Body of pancreas (tissue), 4 donors: ENCODE measurements at places on chromosomes 3 and 15. TPM values are rescaled to one million over a fixed set of nuclear protein-coding genes. Genes with fewer than 3 reads are reported as not detected.

GRCh38 chr3:33855884-33856546 is 57.6 kb downstream of the PDCD6IP start:
- H3K27me3 ChIP-seq: no peaks in the 10 kb centered on the region
- no peak overlapping the region for H3K27ac ChIP-seq
- H3K4me1 ChIP-seq: peaks cover 11% of the 10 kb centered on the region
- H3K4me3 ChIP-seq: no peak overlapping the region
- no peak for DNase-seq

- no peak for DNase-seq
- peaks cover 4% of the 10 kb centered on the region for H3K36me3 ChIP-seq
- H3K27me3 ChIP-seq: no peaks in the 10 kb centered on the region
- H3K4me1 ChIP-seq: no peaks in the 10 kb centered on the region
- H3K27ac ChIP-seq: no peak overlapping the region
- no peak overlapping the region for H3K4me3 ChIP-seq
Measured at GRCh38 chr15:41521614-41522013, 8.0 kb upstream of the LTK start.

- DNase-seq: no peak
- H3K36me3 ChIP-seq: no peaks in the 10 kb centered on the region
- no peak overlapping the region for H3K4me3 ChIP-seq
Measured at GRCh38 chr3:103218793-103219192, 784.0 kb downstream of the ZPLD1 start.

DNA sequence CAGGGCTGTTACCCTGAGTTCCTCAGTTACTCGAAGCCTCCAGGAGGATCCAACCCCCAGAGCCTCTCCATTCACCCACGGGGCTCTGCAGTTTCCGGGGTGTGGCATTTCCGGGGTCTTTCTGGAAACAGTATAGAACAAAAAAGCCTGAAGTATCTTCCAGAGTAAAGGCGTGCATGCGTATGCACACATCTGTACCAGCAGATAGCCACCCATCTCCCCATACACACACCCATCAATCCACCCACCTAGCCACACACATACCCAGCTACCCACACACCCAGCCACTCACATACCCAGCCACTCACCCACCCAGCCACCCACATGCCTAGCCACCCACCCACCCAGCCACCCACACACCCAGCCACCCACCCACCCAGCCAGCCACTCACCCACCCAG is 2.9 kb upstream of the DNAJB8 start:
- H3K36me3 ChIP-seq: no peaks in the 10 kb centered on the region
- H3K27ac ChIP-seq: no peak overlapping the region
- H3K4me1 ChIP-seq: peaks cover 18% of the 10 kb centered on the region
- no peak overlapping the region for H3K4me3 ChIP-seq
- no peaks in the 10 kb centered on the region for H3K27me3 ChIP-seq

LRRIQ4 gene
- total RNA-seq: not detected

DNA sequence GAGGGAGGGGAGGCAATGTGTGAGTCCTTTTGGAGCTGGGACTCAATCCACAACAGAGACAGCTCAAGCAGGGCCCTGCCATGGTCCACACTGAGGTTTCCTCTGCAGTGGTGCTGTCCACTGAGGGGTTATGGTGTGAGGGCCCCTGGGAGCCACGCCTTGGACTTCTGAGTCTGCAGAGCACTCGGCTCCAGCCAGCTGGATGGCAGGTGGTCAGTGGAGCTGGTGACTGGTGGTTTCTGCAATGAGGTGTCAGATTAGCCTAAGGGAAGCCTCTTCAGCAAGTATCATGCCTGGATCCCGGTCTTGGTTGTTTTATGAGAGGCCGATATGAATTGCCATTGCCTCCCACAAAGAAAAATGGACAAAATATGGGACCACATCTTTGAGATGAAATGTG is 21.7 kb downstream of the LSM3 start:
- no peaks in the 10 kb centered on the region for H3K36me3 ChIP-seq
- no peak overlapping the region for H3K27ac ChIP-seq
- H3K4me3 ChIP-seq: no peak overlapping the region
- H3K4me1 ChIP-seq: peaks cover 37% of the 10 kb centered on the region
- DNase-seq: no peak

GRCh38 chr3:161067335-161067734 is 37.8 kb downstream of the B3GALNT1 start:
- no peaks in the 10 kb centered on the region for H3K27me3 ChIP-seq
- no peak for DNase-seq
- H3K36me3 ChIP-seq: no peaks in the 10 kb centered on the region

DNA sequence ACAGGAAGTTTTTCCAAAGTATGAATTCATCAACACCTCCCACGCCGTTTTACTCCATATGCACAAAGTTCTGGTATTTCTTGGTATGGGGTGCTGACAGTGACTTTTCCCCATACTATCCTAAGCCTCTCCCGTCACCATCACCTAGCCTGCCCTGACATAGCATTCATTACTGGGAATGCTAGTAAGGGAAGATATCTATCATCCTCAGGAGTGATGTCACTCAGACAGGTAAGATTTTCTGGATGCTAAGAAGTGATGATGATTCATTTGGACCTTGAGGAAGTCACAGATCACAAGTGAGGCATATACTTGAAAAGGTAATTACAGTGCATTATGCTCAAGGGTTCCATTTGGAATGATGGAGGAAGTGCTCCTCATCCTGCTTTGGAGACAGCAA is 355.1 kb upstream of the STAC start:
- DNase-seq: no peak
- H3K27ac ChIP-seq: no peak overlapping the region
- no peak overlapping the region for H3K4me3 ChIP-seq
- H3K36me3 ChIP-seq: no peaks in the 10 kb centered on the region
- no peaks in the 10 kb centered on the region for H3K4me1 ChIP-seq

GRCh38 chr3:63878394-63879060 is 14.9 kb downstream of the ATXN7 start:
- peaks cover 30% of the 10 kb centered on the region for H3K4me1 ChIP-seq
- no peak overlapping the region for H3K27ac ChIP-seq
- DNase-seq: peak; percentile 28
- no peak overlapping the region for H3K4me3 ChIP-seq
- H3K36me3 ChIP-seq: no peaks in the 10 kb centered on the region

DNA sequence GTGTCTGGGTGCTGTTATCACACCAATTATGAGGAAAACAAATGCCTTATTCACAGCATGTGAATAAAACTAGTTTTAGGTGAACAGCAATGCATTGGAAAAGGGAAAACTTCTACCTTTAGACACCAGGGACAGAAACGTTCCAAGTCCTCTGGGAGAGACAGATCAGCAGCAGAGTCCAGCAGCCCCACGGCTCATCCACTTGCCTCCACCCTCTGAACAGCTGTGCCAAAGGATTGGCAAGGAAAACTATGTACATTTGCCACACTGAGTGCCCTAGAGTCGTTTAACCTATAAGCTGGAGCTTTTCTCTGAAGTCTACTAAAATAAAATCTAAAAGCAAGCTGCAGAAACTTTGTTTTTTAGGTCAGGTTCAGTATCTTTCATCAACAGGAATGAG is 107.7 kb upstream of the EIF1B start:
- no peaks in the 10 kb centered on the region for H3K27me3 ChIP-seq
- no peak for DNase-seq
- no peak overlapping the region for H3K27ac ChIP-seq
- no peaks in the 10 kb centered on the region for H3K4me1 ChIP-seq
- no peaks in the 10 kb centered on the region for H3K36me3 ChIP-seq
- H3K4me3 ChIP-seq: no peak overlapping the region

DNA sequence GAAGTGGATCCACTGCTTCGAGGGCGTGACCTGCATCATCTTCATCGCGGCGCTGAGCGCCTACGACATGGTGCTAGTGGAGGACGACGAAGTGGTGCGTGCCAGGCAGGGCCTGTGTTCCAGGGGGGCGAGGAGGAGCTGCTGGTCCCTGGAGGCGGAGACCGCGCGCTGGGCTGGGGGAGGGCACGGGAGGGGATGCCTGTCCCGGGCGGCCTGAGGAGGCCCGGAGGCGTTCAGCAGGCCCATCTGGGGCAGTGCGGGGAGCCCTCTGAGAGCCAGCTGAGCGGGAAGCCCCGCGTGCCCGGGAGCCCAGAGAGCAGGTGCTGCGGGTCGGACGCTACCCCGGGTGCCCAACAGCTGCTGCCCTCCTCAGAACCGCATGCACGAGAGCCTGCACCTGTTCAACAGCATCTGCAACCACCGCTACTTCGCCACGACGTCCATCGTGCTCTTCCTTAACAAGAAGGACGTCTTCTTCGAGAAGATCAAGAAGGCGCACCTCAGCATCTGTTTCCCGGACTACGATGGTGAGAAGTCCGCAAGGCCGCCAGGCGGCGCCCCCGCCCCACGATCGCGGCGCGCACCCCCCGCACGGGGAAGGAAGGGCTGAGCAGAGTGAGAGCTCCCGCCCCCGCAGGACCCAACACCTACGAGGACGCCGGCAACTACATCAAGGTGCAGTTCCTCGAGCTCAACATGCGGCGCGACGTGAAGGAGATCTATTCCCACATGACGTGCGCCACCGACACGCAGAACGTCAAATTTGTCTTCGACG is 2.9 kb downstream of the GNAT1 start:
- no peak overlapping the region for H3K27ac ChIP-seq
- peak; percentile 78 for DNase-seq
- H3K4me1 ChIP-seq: peaks cover 34% of the 10 kb centered on the region
- no peaks in the 10 kb centered on the region for H3K36me3 ChIP-seq

- DNase-seq: no peak
- no peak overlapping the region for H3K4me3 ChIP-seq
- H3K27ac ChIP-seq: no peak overlapping the region
- no peaks in the 10 kb centered on the region for H3K27me3 ChIP-seq
- no peaks in the 10 kb centered on the region for H3K4me1 ChIP-seq
Measured at GRCh38 chr3:123258811-123259420, 57.2 kb downstream of the SEC22A start.

HHATL gene
- 0.26 TPM for total RNA-seq

- no peak overlapping the region for H3K27ac ChIP-seq
Measured at GRCh38 chr3:171690281-171690680, 120.0 kb downstream of the PLD1 start.

GRCh38 chr3:195230244-195230643 is 40.7 kb downstream of the XXYLT1 start:
- DNase-seq: no peak
- no peaks in the 10 kb centered on the region for H3K4me1 ChIP-seq
- H3K27ac ChIP-seq: no peak overlapping the region
- H3K4me3 ChIP-seq: no peak overlapping the region

FGF7 gene
- 9.9 TPM for total RNA-seq

DNA sequence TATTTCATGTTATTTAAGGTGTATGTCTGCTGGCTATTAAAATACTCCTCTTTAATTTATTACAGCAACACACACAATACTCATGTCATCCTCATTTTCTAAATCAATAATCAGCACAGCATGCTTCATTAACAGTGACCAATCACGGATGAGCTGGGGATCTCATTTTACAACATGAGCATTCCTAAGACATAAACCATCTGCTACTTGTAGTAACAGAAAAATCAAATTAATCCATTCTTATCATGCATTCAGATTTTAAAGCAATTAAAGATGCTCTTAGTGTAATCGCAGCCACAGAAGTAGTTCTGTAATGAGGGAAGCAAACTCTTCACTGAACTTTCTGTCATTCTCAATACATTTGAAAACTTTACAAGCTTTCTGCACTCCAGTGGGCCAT is 191.1 kb downstream of the TBC1D5 start:
- H3K27ac ChIP-seq: no peak overlapping the region
- H3K27me3 ChIP-seq: no peaks in the 10 kb centered on the region
- peaks cover 10% of the 10 kb centered on the region for H3K4me1 ChIP-seq
- no peak for DNase-seq
- no peak overlapping the region for H3K4me3 ChIP-seq

DNA sequence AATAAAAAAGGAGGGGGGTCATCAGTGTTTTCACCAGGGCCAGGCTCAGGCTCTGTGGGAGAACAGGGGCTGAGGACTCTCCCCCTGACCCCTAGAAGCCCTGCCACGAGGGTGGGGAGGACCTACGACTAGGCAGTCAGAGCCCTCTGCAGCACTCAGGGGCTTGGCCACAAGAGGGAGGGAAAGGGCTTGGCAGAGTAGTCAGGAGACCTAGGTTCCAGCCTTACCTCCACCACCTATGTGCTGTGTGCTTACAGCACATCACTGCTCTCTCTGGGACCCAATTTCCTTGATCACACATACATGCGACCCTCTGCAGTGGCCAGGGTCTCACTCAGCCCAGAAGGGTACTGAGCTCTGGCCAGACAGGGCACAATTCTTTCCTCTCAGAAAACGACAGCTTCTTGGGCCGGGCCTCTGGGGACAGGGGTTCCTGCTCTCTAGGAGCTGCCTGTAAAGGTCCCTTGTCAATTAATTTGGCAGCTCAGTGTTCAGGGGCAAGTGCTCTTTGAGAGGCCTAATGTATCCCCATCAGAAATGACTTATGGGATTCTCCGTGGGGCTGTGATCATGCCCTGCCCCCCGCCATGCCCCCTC is 16.4 kb upstream of the SKIC8 start:
- H3K36me3 ChIP-seq: no peaks in the 10 kb centered on the region
- DNase-seq: no peak
- H3K27me3 ChIP-seq: no peaks in the 10 kb centered on the region
- H3K27ac ChIP-seq: no peak overlapping the region

DNA sequence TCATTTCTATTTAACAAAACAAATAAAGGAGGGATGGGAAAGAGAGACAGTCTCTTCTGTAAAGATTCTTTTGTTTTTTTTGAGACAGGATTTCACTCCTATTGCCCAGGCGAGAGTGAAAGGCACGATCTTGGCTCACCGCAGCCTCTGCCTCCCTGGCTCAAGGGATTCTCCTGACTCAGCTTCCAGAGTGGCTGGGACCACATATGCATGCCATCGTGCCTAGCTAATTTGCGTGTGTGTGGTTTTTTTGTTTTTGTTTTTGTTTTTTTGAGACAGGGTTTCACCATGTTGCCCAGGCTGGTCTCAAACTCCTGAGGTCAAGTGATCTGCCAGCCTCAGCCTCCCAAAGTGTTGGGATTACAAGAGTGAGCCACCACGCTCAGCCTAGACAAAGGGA is 23.3 kb downstream of the STAG1 start:
- H3K27me3 ChIP-seq: no peaks in the 10 kb centered on the region
- no peaks in the 10 kb centered on the region for H3K36me3 ChIP-seq
- peaks cover 56% of the 10 kb centered on the region for H3K4me1 ChIP-seq
- no peak overlapping the region for H3K4me3 ChIP-seq

KNG1 gene
- total RNA-seq: not detected

- H3K4me1 ChIP-seq: peaks cover 4% of the 10 kb centered on the region
- H3K36me3 ChIP-seq: no peaks in the 10 kb centered on the region
- no peaks in the 10 kb centered on the region for H3K27me3 ChIP-seq
- H3K4me3 ChIP-seq: no peak overlapping the region
Measured at GRCh38 chr3:142027300-142027699, 122.0 kb downstream of the TFDP2 start.

- H3K4me3 ChIP-seq: no peak overlapping the region
- H3K27ac ChIP-seq: no peak overlapping the region
- no peaks in the 10 kb centered on the region for H3K4me1 ChIP-seq
- H3K36me3 ChIP-seq: no peaks in the 10 kb centered on the region
- no peak for DNase-seq
Measured at GRCh38 chr3:59401924-59402323, 352.1 kb upstream of the CFAP20DC start.

GRCh38 chr15:34988027-34988902 is at the start of gene ZNF770:
Gene ZNF770 (minus strand): TSS chr15:34988287. CDS start chr15:34983434, 4,853 bp downstream.
- peak within 1 kb of the TSS; percentile 81 for H3K27ac ChIP-seq
- no peaks in the 10 kb centered on the region for H3K27me3 ChIP-seq
- peaks cover 33% of the 10 kb centered on the region for H3K4me1 ChIP-seq
- peak; percentile 83 for DNase-seq
- peak within 1 kb of the TSS; percentile 93 for H3K4me3 ChIP-seq
- H3K36me3 ChIP-seq: no peaks in the 10 kb centered on the region
